GM23248 (cell line): ENCODE measurements at places on chromosomes 1 and 21. TPM values are rescaled to one million over a fixed set of nuclear protein-coding genes. Genes with fewer than 3 reads are reported as not detected.

GRCh38 chr1:7388141-7388487 is 383.0 kb upstream of the VAMP3 start:
- no peaks in the 10 kb centered on the region for H3K36me3 ChIP-seq
- peaks cover 12% of the 10 kb centered on the region; the same call in 1 of the 2 replicates for H3K4me1 ChIP-seq
- DNase-seq = no peak
- H3K27ac ChIP-seq = no peak overlapping the region
- no peaks in the 10 kb centered on the region for H3K27me3 ChIP-seq
- H3K4me3 ChIP-seq = no peak overlapping the region

- H3K27ac ChIP-seq = no peak overlapping the region
- H3K36me3 ChIP-seq = no peaks in the 10 kb centered on the region
- no peaks in the 10 kb centered on the region for H3K4me1 ChIP-seq
- H3K27me3 ChIP-seq = peaks cover 13% of the 10 kb centered on the region; the same call in 1 of the 2 replicates
- H3K4me3 ChIP-seq = no peak overlapping the region
Observed at GRCh38 chr21:44742418-44743153, 31.2 kb upstream of the TSPEAR start.

DNA sequence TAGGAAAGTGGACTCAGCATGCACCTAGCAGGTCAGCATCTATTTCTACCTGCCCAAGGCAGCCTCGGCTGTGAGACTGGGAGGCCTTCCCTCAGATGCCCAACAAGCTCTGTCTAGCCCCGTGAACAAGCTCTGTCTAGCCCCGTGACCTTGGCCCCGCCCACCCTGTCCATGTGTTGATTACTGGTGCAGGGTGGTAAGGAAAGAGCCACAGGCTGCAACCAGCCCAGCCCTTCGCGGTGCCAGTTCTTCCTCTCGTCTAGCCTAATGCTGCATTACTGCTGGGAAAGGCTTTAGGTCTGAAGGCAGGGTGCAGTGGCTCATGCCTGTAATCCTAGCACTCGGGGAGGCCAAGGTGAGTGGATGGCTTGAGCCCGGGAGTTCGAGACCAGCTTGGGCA is 2.2 kb downstream of the GPR153 start:
- DNase-seq = no peak
- peaks cover 8% of the 10 kb centered on the region; the same call in 1 of the 2 replicates for H3K4me1 ChIP-seq

DNA sequence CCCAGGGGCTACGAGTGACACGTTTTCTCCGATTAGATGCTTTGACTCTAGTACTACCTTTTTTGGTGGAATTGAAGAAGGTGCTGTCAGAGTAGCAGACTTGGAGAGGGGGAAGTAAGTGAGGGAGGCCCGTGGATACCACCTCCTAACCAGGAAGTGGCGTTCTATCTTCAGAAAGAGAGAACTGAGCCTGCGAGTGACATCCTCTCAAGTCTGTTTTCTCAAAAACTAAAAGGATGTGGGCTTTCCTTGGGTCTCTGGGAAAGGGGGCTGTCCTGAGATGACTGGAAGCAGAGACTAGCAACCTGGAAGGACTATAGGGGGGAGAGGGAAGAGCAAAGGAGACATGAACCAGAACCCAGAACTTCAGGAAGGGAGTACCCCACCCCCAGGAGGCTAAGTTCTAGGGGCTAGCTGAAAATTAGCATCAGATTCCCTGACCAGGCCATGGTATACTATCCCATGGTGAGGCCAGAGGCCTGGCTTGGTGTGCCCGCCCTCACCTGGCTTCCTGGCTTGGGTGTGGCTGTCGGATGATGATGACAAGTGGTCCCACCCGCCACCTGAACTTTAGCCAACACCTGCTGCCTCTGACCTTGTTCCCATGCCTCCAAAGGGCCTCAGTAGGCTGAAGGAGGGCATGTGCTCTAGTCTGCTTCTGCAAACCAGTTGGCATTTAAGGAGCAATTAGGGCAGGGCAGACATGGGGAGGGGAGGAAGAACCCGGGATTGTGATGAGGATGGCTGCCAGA is 49.1 kb downstream of the ATP2B4 start:
- no peak for DNase-seq
- peaks cover 41% of the 10 kb centered on the region for H3K4me1 ChIP-seq
- H3K27ac ChIP-seq = no peak overlapping the region
- 0 out of 2 replicates have a peak, but pooled peaks cover 7% of the 10 kb centered on the region for H3K36me3 ChIP-seq
- no peak overlapping the region for H3K4me3 ChIP-seq

DNA sequence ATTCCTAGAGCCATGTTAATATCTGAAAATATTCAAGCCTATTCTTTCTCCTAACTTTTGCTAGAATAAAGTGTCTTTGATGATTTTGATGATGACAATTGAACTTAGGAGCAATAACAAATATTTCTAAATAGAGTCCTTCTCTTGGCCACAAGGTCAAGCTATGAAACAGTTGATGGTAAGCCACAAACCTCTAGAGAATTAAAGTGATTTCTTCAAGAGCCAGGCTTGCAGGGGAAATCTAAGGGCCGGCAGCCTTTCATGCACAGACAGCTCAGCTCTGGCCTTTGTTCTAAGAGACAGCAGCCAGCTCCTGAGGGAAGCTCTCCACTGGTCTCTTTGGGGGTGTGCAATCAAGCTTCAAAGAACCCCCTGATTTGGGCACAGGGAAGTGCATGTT is 59.0 kb downstream of the SUSD4 start:
- no peak overlapping the region for H3K27ac ChIP-seq
- H3K36me3 ChIP-seq = no peaks in the 10 kb centered on the region
- no peak overlapping the region for H3K4me3 ChIP-seq
- peaks cover 12% of the 10 kb centered on the region for H3K27me3 ChIP-seq
- DNase-seq = no peak
- H3K4me1 ChIP-seq = no peaks in the 10 kb centered on the region

DNA sequence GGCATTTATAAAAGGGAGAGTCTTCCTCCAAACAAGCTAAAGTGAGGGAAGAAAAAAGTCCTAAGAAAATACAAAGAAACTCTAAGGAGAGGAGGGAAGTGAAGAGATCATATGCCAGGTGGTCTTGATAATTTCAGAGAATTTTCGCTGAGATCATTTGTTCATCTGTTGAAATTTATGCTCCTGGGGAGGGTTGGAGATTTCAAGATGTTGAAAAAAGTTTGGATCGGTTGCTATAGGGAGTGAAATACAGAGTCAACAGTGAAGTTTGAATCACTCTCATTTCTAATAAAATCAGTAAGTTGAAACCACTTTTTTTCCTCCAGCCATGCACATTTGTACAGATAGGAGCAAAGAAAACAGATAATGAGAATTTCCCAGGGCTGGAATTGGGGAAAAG is 299.1 kb upstream of the ADAMTS5 start:
- no peak for DNase-seq
- H3K36me3 ChIP-seq = no peaks in the 10 kb centered on the region
- H3K4me3 ChIP-seq = no peak overlapping the region
- no peak overlapping the region for H3K27ac ChIP-seq
- H3K4me1 ChIP-seq = peaks cover 26% of the 10 kb centered on the region

- H3K4me1 ChIP-seq = no peaks in the 10 kb centered on the region
- H3K27me3 ChIP-seq = 0 out of 2 replicates have a peak, but pooled peaks cover 6% of the 10 kb centered on the region
- no peaks in the 10 kb centered on the region for H3K36me3 ChIP-seq
- H3K27ac ChIP-seq = no peak overlapping the region
Observed at GRCh38 chr21:17688912-17689874, 76.5 kb upstream of the BTG3 start.

GRCh38 chr1:220338759-220339158 is 66.5 kb upstream of the RAB3GAP2 start:
- no peaks in the 10 kb centered on the region for H3K36me3 ChIP-seq
- DNase-seq = no peak
- no peaks in the 10 kb centered on the region for H3K4me1 ChIP-seq
- no peak overlapping the region for H3K27ac ChIP-seq

DNA sequence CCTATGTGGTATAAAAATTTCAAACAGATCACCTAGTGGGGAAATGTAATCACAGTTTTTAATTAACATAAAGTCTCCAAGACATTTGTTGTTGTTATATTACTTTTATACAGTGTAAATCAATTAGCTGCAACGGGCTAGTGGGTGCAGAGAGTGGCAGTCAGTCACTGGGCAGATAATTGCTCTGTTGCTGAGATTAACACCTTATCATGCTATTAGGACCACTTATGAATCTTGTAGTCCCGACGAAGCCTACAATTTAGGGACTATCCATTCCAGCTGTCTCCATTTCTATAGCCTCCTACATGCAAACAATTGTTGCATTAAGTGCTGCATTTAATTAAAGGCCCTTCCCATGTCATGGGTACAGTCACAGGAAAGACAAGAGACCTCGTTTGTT is 158.9 kb upstream of the PROX1 start:
- H3K4me3 ChIP-seq = no peak overlapping the region
- no peaks in the 10 kb centered on the region for H3K27me3 ChIP-seq
- no peaks in the 10 kb centered on the region for H3K4me1 ChIP-seq
- no peaks in the 10 kb centered on the region for H3K36me3 ChIP-seq
- DNase-seq = no peak

DNA sequence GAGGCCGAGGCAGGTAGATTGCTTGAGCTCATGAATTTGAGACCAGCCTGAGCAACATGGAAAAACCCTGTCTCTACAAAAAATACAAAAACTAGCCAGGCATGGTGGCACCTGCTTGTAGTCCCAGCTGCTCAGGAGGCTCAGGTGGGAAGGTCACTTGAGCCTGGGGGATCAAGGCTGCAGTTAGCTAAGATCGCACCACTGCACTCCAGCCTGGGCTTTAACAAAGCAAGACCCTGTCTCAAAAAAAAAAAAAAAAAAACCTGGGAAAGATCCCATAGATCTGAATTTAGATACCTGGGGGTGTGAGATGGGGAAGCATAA is 32.9 kb downstream of the NIBAN1 start:
- H3K27me3 ChIP-seq = no peaks in the 10 kb centered on the region
- H3K4me1 ChIP-seq = peaks cover 9% of the 10 kb centered on the region
- no peak for DNase-seq
- H3K4me3 ChIP-seq = no peak overlapping the region
- H3K27ac ChIP-seq = no peak overlapping the region

GRCh38 chr1:61687901-61688300 is 37.0 kb downstream of the TM2D1 start:
- no peak overlapping the region for H3K27ac ChIP-seq
- peaks cover 16% of the 10 kb centered on the region for H3K4me1 ChIP-seq
- H3K4me3 ChIP-seq = no peak overlapping the region

DNA sequence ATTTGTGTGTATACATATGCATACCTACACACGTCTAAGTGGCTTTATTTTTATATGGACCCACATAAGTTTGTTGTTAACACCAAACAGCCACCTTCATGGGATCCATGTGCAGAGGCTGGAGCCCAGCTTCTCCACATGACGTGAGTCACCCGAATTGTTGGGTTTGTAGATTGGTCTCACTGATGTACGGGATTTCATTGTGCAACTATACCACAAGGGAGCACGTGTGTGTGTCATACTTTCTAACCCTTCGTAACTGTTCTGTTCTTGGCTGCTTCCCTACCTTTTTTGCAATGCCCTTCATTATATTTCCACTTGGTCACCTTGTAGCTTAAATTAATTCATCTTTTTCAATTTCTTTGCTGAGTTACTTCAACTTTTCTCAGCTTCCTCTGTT is 21.0 kb downstream of the SPRTN start:
- H3K36me3 ChIP-seq = peaks cover 9% of the 10 kb centered on the region; the same call in 1 of the 2 replicates
- H3K27me3 ChIP-seq = no peaks in the 10 kb centered on the region
- peaks cover 22% of the 10 kb centered on the region for H3K4me1 ChIP-seq
- H3K4me3 ChIP-seq = no peak overlapping the region

DNA sequence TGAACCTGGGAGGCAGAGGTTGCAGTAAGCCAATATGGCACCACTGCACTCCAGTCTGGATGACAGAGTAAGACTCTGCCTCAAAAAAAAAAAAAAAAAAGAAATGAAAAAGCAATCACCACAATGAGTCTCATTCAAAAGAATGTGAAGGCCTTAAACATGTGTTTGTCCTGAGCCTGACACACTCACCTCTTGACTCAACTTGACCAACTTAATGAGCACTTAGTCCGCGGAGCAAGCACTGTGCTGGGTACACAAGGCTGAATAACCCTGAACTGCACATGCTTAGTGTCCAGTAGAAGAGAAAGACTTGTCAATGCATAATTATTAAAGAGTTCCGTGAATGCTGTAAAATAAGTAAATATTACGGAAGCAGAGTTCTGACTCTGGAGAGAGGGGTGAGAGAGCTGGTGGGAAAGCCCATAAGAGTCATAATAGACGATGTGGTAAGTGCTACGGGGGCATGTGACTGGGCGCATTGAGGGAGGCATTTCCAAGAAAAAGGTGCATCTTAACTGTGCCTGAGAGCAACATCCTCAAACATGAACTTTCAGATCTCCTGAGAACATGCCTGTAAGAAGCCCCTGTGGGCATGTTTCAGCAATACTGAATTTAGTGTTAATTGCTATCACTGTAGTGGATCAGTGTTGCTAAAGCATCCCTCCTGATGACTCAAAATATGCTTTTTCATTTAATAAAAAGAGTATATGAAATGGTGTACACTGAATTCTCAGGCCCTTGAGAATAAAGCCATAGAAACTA is 27.2 kb downstream of the MCOLN2 start:
- H3K4me3 ChIP-seq = no peak overlapping the region
- H3K36me3 ChIP-seq = no peaks in the 10 kb centered on the region
- no peak overlapping the region for H3K27ac ChIP-seq
- H3K4me1 ChIP-seq = no peaks in the 10 kb centered on the region
- DNase-seq = no peak
- H3K27me3 ChIP-seq = no peaks in the 10 kb centered on the region

DNA sequence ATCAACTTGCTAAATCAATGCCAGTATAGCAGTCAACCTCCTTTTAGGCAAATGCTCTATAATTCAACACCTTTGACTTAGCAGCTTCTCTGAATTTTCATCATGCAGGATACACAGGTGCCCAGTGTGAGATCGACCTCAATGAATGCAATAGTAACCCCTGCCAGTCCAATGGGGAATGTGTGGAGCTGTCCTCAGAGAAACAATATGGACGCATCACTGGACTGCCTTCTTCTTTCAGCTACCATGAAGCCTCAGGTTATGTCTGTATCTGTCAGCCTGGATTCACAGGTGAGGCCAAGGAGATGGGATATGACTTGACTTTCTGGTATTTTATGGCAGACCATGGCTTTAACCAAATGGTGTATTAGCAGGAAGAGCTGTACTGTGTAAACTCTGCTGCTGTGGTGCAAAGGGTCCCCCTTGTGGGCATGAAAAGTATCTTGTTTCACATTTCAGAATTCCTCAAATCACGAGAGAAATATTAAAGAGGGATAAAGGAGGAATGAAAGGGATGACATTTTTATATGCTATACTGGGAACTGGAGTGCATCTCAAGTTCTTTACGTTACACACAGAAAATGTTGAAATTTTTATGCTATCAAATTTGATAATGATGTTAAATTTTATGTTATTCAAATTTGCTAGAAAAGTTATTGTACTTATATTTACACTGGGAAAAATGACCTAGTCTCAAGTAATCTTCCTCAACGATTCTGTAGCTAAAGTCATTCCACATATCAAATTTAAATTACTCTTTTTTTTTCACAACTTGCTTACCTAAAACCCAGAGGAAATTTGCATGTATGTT is 88.9 kb downstream of the CRB1 start:
- H3K4me3 ChIP-seq = no peak overlapping the region
- no peaks in the 10 kb centered on the region for H3K36me3 ChIP-seq
- H3K27me3 ChIP-seq = no peaks in the 10 kb centered on the region
- H3K4me1 ChIP-seq = no peaks in the 10 kb centered on the region

The IL19 gene
- not detected in 2 replicates for total RNA-seq

The NUP210L gene
- total RNA-seq = 0.11 TPM in 1 of 2 replicates, not detected in the other

The OR2G3 gene
- total RNA-seq = not detected in 2 replicates

The TRPM2 gene
- 0.13 and 0.22 TPM in 2 replicates for total RNA-seq

The FAM110D gene
- total RNA-seq = 0.63 TPM in 1 of 2 replicates, not detected in the other

The IQGAP3 gene
- 12.5 and 14.7 TPM in 2 replicates for total RNA-seq
